Stimulated activated CD4-positive, alpha-beta T cell treated with anti-CD3 and anti-CD28 coated beads, TNF-alpha, amount 100 ng/mL, for 1 hour (primary cell): ENCODE measurements at places on chromosomes 4 and X.

DNA sequence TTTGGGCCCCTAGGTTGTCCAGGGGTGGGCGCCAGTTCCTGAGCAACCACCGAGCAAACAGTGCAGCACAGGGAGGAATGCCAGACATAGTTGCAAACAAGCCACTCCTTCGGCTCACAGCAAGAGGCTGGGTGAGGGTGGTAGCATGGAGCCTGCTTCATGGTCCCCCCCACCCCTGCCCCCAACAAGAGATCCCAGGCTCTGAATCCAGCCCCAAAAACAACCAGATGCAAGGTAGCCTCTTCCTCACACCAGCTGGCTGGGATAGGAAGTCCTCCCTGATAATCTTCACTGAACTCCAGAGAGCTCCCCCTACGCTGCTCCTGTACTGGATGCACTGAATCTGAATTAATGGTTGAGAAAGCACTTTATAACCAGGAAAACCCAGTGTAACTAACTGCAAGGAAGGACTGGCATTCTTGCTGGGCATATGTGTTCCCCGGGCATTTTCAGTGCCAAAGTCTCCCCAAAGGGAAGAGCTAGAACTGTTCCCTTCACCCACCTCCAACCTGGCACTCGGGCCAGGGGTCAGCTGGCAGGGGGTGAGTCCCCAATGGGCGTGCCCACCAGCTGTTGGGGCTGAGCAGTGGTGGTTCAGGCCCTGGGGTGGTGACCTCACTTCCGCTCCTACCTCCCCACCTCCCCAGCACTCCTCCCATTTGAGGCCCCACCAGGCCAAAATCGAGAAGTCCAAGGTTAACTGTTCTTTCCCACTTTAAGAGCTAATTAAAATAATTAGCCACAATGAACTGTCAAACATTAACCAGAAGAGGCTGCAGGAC lies 1.5 kb downstream of the ELF4 start:
- DNase-seq = no peak

- DNase-seq = no peak
Measured at GRCh38 chr4:44848466-44848865, 122.1 kb upstream of the GNPDA2 start.

DNA sequence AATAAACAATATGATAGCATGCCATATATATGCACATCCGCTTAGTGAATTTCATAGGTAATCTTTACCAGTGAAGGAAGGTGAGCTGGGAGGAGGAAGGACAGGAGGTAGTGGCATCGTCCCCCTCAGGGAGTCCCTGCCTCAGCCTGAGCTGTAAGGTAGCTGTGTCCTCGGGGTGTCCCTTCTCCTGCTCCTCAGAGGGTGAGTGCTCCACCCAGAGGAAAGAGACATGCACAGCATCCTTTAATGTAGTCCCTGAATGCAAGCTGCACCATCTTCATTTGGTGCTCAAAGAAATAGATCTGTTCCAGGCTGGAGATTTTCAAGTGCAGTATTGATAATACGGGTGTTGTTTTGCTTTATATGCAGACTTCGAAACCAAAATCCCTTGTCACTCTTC lies 330.4 kb upstream of the SFRP2 start:
- DNase-seq = no peak

DNA sequence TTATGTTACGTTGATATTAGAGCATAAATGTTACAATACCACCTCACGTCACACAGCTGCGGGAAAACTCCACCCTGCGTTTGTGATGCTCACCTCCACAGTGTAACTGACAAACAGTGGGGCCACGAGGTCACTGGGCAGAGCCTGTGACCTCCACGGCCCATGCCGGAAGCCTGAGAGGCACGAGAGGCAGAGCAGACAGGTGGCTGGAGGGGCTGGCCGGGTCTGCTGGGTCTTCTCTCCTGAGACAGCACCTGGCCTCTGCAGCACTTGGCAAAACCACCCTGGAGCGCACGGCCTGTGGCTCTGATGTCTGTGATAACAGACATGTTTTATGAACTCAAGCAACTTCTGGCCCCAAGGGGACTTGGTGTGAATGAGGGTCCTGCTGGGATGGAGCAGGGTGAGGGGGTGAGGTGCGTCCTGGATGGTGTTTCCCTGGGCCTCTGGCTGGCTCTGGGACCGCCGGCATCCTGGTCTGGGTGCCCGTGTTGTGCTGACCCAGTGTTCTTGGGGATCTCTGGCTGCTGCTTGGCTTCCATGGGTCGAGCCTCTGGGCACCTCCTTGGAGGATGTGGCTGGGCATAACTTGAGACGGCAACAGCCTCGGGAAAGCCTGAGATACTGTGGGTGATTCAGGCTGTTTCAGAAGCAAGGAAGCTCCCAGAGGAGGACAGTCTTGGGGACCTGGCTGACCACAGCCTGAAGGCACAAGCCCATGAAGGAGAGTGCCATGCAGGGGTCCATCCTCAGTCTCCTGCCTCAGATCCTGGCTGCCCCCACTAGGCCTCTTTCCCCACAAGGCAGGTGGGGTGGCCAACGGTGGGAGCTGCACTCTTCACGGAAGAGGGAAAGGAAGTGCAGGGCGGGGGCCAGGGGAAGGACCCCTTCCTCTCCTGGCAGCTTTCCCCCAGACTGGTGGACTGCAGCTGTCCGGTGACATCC lies 19.7 kb downstream of the RNF212 start:
- no peak for DNase-seq

- DNase-seq = no peak
Measured at GRCh38 chr4:74364652-74365491, at the start of gene EREG. EREG (plus strand) TSS chr4:74365145; CDS start chr4:74365309, 164 bp downstream.

DNA sequence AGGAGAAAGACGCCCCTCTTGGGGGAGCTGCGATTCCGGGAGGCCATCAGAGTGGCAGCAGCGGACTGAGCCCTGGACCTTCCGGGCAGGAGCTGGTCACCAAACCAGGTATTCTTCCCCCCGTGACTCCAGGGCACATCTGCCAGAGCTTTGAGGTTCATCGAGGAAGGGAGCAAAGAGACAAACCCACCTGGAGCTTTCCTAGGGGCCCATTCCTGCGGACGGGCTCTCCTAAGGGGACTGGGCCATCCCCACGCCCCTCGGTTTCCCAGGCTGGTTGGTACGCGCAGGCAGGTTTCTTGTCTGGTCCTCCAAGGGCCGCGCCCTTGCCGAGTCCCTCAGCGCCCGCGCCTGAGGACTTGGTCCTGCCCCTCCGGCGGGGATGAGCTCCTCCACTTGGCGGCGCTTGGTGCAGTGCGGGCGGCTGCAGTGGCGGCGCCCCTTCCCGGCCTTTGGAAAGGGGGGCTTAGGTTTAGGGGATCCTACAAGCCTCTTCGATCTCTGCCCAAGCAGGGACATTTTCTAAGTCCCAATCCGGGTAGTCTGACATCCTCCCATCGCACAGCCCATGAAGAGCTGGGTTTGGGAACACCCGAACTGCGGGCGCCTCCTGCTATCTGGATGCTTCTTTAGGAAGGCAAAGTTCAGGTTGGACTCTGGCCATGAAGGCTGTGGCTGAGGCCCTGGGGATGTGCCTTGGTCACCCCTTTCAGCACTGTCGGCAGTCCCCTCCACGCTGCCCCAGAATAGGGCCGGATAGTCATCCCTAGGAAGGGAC lies 538 bp downstream of the STBD1 start:
- DNase-seq = no peak

DNA sequence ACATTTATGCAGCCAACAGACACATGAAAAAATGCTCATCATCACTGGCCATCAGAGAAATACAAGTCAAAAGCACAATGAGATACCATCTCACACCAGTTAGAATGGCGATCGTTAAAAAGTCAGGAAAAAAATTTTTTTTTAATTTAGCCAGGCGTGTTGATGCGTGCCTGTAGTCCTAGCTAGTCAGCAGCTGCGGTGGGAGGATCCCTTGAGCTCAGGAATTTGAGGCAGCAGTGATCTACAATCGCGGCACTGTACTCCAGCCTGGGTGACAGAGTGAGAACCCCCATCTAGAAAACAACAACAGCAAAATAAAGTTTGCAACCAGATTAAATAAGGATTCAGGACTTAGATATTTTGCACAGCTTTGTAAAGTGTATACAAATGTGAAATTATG lies 65.7 kb upstream of the ALG13 start:
- DNase-seq = no peak

DNA sequence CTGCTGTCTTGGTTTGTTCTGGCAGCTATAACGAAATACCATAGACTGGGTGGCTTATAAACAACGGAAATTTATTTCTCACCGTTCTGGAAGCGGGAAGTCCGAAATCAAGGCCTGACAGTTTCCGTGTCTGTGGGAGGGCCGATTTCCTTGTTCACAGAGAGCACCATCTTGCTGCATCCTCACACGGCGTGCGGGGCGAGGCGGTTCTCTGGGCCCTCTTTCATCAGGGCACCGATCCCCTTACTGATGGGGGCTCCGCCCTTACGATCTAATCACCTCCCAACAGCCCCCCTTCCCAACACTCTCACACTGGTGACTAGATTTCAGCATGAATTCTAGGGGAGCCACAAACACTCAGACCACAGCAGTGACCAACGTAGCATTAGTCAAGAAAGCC lies 578.3 kb upstream of the FAT1 start:
- DNase-seq = no peak

GRCh38 chrX:63702556-63702955 lies 82.5 kb downstream of the ARHGEF9 start:
- DNase-seq = no peak

DNA sequence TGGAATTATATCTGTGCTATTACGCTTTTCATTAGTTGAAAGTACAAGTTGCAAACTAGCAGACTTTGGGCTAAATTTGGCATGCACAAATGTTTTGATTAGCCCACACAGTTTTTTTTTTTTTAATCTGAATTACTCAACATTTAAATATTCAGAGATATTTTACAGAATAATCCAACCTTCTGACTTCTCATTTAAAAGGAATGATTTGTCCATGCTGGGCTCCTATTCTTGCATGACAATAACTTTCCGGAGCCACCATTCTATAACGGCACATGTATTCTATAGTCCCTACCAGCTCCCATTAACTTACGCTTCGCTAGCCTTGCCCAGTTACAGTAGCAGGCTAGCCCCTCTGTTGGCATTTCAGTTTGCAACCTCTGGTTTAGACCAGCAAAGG lies 219.3 kb upstream of the FTHL17 start:
- DNase-seq = no peak

DNA sequence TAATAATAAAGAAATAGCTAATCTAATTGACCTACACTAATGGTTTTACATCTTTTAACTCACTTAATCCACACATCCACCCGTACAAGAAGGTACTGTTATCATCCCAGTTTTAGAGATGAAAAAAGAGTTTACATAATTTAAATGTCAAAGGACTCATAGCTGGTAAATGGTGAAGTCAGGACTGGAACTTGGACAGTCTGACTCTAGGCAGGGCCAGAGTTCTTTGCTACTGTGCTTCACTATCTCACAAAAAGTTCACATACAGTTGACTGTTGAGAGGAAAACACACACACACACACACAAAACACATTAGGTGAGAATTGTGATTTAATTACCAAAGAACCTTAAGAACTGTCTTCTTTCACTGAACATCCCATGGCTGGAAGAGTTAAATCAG lies 71.2 kb upstream of the PRSS48 start:
- no peak for DNase-seq

GRCh38 chr4:3522651-3523050 lies 9.6 kb downstream of the LRPAP1 start:
- DNase-seq = no peak

DNA sequence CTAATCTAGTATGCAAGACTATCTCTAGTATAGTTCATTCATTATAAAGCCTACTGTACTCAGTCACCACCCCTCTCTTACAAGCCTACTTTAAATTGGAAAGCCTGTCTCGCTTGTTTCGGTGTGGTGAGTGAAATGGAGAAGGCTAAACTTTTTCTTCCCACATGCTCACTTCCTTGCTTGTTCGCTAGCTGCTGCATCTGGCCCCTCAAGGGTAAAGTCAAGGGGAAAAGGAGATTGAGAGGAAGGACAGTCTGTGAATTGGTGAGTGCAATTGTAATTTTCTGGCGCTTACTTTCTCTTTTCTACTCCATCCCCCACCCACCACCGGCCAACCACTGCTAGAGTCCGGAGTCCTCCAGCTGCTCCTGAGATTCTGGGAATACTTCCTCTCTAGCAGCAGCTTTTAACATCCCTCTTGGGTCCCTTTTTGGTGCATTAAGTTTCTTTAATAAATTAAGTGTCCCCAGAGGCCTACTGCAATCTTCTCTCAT lies 12.1 kb upstream of the ARAP2 start:
- no peak for DNase-seq

GRCh38 chr4:55635282-55635681 lies 816 bp downstream of the NMU start:
- DNase-seq = no peak

DNA sequence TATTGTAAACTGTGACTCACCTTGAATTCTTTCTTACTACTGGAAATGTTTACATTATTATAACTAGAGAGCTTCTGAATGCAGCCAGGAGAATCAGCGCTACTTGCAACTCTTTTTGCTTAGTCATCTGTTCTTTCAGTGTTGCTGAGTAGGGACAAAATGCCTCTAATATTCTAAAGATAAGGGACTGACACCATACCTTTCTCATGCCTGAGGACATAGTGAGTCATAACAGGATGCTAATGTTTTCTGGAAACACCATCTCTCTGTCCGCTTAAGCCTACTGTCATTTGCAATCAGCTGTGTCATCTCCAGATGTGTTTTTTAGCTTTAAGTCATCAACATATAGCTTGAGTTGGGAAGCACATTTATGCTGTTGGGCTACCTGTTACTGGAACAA lies 108.3 kb downstream of the QRFPR start:
- no peak for DNase-seq

GRCh38 chr4:155734065-155734464 lies 24.8 kb upstream of the GUCY1B1 start:
- DNase-seq = no peak

DNA sequence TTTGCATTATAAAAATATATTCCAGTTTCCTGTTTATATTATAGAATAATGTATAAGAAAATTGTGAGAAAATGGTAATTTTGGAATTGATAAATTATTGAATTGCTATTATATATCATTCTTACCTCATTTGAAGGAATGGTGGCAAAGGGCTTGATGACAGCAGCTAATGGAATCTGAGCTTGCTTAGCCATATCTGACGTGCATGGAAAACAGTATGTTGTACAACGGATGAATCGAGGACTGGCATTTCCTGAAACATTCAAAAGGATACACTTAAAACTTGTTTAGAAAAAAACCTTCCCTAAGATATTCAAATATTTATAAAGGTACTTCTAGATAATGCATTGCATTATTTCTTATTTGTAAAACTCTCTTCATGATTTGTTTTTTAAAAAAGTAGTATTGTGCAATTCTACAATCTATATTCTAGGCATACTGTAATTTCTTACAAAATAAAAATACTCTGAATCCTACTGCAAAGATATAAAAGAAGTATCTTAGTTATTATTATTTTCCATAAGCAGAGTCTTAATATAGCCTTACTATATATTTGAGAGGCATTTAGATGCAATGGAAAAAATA lies 38.3 kb downstream of the SEC24D start:
- no peak for DNase-seq

DNA sequence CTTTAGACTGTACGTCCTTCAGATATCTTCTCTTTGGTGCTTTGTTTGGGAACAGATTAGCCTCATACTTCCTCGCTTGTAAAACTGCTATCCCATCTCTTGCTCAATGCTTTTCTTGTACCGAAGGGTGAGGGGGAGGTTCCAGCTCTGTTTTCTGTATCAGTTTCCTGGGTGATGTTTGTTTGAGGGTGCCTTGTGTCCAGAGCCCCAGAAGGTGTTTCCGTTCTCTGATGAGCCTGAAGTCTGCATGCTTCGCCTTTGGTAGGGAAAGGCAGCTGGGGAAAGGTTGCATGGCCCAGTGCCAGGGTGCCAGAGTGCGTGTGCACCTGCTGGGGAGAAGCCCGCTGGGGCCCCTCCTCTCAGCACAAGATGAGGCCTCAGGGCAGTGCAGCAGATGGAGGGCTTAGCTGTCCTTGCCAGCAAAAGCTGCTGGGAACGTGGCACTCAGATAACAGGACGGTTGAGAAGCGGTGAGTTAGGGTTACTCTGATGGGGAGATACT lies 73.7 kb downstream of the TBL1X start:
- DNase-seq = no peak

GRCh38 chr4:25861280-25861950 lies 1.4 kb downstream of the SEL1L3 start:
- no peak for DNase-seq
